ENCODE measurements at places on chromosomes 16 and 17.

DNA sequence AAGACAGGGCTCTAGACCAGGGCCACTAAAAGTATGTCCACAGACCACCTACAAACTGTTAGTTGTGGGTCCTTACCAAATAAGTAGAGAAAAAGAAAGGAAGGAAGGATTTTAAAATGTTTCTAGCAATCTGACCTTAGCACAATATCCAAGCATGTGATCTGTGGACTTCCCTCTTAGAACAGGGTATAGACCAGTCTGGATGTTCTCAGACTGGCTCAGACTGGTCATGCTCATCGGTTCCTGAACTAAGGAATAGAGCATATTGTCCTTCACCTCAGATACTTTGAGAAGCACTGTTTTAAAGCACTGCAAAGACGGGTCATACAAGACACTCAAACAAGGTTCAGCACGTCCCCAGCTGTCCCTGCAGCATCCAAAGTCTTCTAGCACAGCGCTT lies 25.8 kb downstream of the CUEDC1 start:
- no peak for ATAC-seq

DNA sequence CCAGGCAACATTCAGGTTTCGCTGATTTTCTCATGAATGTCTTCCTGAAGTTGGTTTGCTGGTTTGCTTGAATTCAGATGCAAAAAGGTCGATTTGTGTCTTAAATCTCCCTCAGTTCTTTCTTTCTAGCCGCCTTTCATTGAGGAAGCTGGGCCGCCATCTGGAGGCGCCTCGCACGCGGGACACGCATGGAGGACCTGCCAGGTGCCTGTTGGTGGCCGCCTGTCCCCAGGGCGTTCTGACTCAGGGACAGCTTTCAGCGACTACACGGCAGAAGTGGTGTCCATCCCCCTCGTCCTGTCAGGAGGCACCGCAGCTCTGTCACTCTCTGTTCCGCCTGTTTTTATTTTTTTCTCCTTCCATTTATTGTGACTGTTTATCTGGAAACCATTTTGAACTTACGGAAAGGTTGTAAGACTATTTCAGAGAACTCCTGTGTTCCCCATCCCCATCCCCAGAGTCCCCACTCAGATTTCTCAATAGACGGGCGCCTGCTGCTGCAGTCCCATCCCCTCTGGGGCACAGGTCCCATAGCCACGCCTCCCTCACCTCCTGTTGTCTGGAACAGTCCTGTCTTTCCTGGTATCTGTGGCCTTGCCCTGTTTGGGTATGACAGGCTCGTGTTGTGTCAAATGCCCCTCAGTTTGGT lies 33.2 kb downstream of the COX4I1 start:
- no peak for ATAC-seq

DNA sequence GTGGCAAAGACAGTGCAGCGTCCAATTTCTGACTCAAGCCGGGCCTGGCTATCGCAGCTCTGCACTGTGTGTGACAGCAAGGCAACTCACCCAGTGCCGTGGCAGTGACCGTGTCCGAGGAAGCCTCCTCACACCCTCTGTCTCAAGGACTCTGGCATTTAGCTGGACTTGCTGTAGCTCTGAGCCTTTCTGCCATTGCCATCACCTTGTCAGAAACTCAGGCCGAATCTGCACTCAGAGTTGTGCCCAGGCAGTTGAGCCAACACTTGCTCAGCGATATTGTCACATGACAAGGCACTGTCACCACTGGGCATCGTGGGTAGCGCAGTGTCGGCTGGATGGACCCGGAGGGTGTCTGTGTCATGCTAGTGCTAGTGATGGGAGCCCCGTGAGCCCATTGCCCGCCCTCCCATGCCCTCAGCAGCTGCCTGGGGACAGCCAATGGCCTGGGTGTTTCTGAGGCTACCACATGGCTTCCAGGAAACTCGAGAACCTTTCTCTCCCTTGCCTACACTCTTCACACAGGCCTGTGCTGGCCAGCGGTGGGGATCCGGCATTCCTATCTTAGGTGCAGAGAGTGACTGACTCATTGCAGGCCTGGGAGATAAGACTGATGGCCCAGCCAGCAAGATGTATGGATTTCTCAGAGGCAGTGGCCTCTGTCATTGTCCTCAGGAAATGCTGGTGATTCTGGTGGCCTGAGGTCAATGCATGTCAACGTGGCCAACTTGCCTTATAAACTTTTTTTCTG lies 22.1 kb upstream of the STH start:
- ATAC-seq = no peak

DNA sequence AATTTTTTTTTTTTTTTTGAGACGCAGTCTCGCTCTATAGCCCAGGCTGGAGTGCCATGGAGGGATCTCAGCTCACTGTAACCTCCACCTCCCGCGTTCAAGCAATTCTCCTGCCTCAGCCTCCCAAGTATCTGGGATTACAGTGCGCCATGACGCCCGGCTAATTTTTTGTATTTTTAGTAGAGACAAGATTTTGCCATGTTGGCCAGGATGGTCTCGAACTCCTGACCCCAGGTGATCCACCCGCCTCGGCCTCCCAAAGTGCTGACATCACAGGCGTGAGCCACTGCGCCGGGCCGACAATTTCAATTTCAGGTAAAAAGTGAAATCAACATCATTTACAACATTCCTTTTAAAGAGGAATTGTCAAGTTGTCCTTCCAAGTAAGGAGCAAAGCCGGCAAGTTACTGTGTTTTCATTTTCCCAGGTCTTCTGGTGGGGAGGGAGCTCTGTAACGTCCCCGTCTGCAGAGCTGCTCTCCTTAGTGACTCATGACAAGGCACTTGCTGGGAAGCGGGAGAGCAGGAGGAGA lies 873 bp downstream of the NPLOC4 start:
- ATAC-seq = peak; percentile 71

GRCh38 chr16:14198572-14198971 lies 127.5 kb downstream of the MRTFB start:
- no peak for ATAC-seq

GRCh38 chr16:86050111-86050510 lies 151.1 kb downstream of the IRF8 start:
- no peak for ATAC-seq

GRCh38 chr17:57261084-57261461 lies 4.8 kb downstream of the MSI2 start:
- ATAC-seq = no peak

DNA sequence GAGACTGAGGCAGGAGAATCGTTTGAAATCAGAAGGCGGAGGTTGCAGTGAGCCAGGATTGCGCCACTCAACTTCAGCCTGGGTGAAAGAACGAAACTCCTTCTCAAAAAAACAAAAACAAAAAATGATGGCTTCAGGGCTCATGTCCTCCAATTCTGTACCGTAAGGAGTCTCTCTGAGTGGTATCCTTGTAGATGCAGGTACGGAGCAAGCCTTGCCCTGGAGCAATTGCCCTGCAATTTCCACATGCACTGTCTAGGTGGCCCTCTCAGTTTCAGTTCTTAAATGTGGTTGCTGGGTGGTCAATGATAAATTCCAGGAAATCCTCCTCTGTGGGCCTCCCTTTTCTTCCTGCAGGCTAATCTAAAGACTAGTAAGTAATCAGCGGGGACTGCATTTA lies 10.6 kb downstream of the TMEM238L start:
- no peak for ATAC-seq

GRCh38 chr16:77612596-77612995 lies 109.7 kb upstream of the NUDT7 start:
- ATAC-seq = no peak

DNA sequence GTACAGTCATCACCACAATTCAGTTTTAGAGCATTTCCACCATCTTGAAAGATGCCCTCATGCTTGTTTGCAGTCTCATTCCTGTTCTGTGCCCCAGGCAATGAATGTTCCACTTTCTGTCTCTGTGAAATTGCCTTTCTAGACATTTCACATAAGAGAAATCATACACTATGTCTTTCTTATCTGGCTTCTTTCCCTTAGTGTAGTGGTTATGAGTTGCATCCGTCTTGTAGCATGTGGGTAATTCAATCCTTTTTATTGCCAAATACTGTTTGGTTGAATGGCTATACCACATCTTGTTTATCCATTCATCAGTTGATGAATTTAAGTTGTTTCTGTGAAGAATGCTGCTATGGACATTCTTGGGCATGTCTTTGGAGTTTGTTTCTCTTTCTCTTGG lies 132.5 kb upstream of the PLCG2 start:
- no peak for ATAC-seq

DNA sequence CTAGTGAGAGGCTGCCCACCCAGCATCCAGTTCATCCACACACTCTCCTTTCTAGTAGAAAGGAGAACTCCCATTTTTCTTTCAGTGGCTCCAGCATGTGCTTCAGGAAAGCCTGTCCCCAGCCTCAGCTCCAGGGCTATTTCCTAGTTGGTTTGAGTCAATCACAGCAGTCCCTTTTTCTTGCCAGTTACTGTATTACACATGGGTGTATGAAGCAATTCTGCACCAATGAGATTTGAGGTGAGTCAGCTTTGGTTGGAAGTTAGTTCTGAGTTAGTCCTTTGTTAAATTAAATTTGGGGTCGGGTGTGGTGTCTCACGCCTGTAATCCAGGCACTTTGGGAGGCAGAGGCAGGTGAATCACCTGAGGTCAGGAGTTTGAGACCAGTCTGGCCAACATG lies 24.8 kb downstream of the RAD51D start:
- ATAC-seq = no peak

GRCh38 chr17:80349151-80349651 lies 65.8 kb upstream of the ENDOV start:
- ATAC-seq = no peak

DNA sequence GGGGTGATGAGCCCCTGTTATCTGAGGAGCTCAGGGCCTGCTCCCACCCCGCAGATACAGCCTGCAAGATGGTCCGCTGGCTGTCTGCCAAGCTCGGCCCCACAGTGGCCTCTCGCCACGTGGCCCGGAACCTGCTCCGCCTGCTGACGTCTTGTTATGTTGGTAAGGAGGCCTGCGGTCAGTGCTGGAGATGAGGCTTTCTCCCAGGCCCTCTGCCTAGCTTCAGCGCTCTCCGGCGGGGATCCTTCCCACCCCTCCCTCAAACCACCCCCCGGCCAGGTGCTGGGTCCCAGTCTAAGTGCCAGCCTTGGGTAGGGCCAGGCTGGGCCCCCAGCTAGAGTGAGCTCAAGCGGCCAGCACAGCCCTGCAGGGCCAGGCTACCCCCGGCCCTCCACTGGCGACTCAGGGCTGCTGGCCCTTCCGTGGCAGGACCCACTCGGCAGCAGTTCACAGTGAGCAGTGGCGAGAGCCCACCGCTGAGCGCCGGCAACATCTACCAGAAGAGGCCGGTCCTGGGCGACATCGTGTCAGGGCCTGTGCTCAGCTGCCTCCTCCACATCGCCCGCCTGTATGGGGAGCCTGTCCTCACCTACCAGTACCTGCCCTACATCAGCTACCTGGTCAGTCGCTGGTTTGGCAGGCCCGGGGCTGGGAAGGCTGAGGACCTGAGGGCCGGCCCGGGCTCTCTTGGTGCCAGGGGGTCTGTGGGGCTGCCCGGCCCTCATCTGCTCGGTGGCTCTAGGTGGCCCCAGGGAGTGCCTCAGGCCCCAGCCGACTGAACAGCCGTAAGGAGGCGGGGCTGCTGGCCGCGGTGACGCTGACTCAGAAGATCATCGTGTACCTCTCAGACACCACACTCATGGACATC lies 6.1 kb downstream of the WDR81 start:
- ATAC-seq = peak; percentile 78

GRCh38 chr16:830871-831570 lies 30.5 kb upstream of the GNG13 start:
- no peak for ATAC-seq

DNA sequence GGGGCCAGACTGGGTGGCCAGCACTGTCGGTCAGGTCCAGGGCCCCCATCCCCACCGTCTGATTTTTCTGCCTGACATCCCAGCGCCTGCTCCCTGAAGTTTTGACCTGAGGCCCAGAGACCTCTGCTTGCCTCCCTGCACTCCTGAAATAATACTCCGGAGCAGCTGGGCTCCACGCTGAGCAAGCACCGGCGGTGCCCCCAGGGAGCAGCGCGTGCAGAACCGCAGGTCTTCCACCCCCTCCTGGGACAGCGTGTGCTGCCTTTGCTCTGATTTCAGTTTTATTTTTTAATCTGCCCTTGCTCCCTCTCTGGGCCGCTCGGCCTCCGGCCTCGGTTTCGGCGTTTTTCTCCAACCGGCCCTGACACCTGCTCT lies 132.4 kb upstream of the GSE1 start:
- ATAC-seq = peak; percentile 39

DNA sequence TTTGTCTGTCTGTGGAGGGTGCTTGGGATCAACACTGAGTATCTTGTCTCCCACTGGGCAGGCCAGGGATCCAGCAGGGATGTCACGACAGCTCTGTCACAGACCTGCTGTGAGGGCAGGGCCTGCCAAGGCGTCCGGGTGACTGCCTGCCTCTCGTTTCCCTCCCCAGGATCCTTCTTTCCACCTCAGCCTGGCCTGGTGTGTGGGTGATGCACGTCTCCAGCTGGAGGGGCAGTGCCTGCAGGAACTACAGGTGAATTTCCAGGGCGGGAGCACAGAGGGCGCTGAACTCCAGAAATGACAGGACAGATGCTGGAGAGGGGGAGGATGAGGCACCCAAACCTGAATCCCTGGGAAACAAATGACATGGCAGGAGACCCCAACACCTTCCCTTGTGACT lies 6.8 kb upstream of the MMP15 start:
- no peak for ATAC-seq

- ATAC-seq = no peak
Observed at GRCh38 chr16:14289692-14290340, 218.7 kb downstream of the MRTFB start.

DNA sequence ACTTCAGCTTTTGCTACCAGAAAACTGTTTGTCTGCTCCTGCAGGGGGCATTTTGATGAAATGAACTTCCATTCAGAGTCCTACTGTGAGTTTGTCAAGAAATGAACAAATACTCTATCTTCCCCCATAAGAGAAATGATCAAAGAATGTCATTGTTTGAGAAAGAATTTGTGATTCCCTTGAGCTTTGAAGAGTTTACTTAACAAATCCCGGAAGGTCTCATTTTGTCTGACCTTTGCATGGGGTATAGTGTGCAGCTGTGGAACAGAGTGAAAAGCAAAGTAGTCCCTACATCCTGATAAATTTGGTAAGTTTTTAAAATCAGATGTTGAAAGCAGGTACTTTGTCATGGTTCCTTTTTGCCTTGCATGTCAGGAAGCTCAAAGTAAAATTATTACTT lies 178.0 kb downstream of the ABCC12 start:
- ATAC-seq = no peak

DNA sequence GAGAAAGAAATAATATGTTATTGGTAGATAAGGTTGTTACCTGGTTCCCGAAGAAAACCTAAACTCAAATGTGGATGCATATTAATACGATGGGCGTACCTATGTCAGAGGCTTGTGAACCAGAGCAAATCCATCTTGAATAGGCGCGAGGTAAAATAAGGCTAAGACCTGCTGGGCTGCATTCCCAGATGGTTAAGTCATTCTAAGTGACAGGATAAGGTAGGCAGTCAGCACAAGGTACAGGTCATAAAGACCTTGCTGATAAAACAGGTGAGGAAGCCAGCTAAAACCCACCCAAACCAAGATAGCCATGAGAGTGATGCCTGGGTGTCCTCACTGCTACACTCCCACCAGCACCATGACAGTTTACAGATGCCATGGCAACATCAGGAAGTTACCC lies 1400.1 kb downstream of the CDH8 start:
- no peak for ATAC-seq

DNA sequence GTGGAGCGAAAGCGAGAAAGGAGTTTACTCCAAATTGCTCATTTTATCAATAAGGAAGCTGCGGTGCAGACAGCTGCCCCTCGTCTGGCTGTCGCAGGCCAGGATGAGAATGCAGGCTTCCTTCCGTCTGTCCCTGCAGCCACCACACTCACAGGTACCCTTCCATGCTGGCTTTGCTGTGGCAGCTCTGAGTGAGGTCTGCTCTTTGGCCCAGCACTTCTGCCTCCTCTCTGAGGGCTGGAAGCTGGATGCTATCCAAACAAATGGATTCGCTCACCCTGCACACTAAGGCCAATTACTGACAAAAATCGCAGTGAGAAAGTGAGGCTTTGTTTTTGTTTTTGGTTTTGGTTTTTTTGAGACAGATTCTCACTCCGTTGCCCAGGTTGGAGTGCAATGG lies 7.0 kb downstream of the ARMC7 start:
- ATAC-seq = no peak
